Stimulated activated CD4-positive, alpha-beta T cell treated with anti-CD3 and anti-CD28 coated beads, Interleukin-12 subunit alpha, Interleukin-12 subunit beta, amount 100 ng/mL, for 24 hours (primary cell): ENCODE measurements at places on chromosomes 5 and 9.

- no peak for DNase-seq
Measured at GRCh38 chr5:145737578-145737977, 97.6 kb downstream of the PRELID2 start.

DNA sequence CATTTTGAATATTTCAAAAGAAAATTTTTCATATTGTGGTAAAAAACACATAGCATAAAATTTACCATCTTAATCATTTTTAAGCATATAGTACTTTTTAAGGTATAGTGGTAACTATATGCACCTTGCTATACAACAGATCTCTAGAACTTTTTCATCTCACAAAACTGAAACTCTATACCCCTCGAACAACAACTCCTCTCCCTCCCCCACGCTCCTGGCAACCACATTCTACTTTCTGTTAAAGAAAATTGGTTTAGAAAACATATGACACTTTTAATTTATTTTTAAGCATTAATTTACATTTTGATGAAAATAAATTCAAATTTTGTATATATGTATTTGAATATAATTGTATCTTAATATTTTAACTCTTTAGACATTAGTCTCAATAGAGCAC lies 147.2 kb upstream of the EFNA5 start:
- DNase-seq: no peak

DNA sequence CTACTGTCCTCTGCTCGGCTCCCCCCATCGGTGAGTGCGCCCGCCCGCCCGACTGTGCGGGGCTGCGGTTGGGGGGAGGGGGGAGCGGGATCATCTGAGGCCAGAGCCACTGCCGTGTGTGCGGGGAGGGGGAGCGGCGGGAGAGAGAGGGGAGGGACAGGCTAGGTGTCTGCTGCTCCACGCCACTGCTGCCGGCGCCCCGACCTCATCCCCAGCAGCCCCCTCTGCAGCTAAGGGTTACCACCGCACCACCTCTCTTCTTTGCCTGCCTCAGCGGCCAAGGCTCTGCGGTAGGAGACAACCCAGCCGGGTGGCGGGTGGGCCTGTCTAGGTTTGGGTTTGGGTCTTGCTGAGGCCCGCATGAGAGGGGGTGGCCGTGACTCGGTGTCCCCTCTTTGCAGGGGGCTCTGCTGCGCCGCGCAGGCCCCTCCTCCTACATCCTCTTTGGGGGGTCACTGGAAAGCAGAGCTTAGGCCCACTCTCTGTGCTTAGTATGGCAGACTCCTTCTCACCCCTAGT lies 670 bp upstream of the PURA start:
- no peak for DNase-seq

GRCh38 chr9:125681086-125681622 lies 25.9 kb downstream of the MAPKAP1 start:
- no peak for DNase-seq

- no peak for DNase-seq
Measured at GRCh38 chr5:17000291-17000939, 64.3 kb upstream of the MYO10 start.
